Amniotic stem cell (primary cell): ENCODE measurements at places on chromosomes 1 and 21.
A peak's percentile ranks its signal among the peaks of the same experiment; 100 is the strongest.

DNA sequence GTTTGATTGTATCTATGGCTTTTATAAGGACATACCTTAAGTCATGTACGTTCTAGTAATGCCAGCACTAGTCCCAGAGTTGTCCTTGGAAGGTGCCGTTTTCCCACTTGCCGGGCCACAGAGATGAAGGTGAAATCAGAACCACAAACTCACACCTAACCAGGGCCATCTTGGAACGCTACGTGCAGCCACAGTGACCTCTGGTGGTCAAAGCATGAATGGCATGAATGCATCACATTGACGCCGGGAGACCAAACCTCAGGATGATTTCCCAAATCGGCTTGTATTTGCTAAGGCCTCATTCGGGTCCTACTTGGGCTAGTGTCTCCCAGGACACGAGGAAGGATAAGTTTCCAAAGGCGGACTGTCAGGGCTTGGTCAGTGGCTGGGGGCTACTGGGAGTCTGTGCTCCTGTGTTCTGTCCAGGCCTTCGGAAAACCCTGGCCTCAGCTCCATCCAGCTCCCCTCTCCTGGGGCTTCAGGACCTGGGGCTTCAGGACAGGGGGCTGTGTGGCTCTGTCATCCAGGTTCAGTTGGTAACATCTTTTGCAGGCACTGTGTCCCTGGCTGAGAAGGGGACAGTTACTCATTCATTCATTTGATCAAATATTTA is 260.5 kb downstream of the PRDM2 start:
- peak; percentile 10 for DNase-seq

DNA sequence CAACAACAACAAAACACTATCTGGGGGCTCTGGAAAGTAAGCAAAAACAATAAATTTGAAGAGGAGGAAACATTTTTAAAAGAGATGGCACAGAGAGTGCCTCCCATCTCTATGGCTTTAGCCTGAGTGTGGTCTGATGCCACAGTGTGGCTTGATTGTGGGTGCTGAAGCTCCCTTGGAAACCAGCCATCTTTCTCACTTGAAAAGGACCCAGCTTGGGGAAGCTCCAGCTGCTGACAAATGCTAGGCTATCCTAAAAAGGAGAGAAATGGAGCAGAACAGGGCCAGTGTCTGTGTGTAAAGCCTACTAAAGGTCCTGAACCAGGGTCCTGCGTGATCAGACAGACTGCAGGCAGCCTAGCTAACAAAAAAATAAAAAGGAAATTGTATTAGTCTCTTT is 642.0 kb upstream of the PTBP2 start:
- no peak for DNase-seq

DNA sequence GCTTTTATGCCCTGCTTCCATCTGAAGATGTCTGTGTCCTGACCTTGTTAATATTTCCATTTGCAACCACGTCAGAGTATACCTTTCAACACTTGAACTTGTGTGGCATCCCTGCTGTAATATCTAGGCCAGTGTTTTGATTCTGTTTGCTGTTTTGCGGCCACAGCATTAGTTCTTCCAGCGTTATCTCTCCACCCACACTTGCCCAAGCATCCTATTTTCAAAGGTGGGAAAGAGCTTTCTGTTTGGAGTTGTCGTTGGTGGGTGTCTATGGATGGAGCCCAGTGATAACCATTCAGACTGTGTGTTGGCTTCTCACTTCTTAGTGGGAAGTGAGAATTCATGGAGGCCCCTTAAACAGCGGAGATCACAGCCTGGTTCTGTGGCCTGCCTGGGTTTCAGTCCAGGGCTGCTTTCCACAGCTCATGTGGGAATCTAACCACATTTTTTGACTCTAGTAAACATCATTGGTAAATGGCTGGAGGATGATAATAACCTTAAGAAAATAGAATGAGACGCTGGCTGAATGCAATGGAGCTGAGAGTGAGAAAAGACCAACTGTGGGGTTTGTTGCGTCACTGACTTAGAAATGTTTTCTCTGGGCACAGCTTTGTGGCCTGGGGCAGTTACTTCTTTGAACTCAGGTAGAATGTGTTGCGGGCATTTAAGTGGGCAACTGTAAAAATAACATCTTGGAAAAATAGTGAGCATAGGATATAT is 7.6 kb downstream of the TENT5C start:
- no peak for DNase-seq

DNA sequence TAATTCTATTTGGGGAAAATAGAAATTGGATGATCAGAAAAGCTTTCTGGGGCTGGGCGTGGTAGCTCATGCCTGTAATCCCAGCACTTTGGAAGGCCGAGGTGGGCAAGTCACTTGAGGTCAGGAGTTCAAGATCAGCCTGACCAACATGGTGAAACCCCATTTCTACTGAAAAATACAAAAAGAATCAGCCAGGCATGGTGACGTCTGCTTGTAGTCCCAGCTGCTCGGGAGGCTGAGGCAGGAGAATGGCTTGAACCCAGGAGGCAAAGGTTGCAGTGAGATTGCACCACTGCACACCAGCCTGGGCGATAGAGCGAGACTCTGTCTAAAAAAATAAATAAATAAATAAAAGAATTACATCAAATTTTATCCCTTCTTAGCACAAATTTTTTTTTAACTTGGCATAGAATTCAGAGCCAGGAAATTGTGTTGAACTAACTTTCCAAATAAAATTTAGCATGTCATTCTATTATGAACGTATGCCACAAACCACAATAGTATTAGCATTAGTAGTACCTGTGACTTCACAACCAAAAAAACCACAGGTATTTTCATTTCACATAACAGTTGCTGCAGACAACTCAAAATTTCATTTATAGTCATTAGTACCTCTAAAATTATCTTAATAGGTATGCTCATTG is 4.5 kb upstream of the ANKRD13C start:
- DNase-seq, result no peak

GRCh38 chr1:244970236-244970743 is 105.9 kb upstream of the HNRNPU start:
- no peak for DNase-seq

- no peak for DNase-seq
Observed at GRCh38 chr1:11960276-11960675, 20.0 kb upstream of the MFN2 start.

DNA sequence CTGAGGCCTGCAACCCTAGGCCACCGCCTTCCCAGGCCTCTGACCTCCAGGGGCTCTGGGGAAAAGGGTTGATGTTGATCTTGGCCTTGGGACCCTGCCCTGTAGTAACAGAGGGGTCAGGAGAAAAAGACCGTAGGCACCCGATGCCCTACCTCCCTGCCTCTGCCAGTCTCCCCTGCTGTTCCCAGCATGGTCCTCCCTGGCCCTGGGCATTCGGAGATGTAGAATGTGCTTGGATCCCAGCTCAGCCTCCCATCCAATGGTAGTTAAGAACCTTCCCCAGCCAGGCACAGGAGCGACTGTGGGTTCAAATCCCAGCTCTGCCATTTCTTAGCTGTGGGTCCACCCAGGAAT is 72.0 kb upstream of the TARDBP start:
- DNase-seq, result no peak

DNA sequence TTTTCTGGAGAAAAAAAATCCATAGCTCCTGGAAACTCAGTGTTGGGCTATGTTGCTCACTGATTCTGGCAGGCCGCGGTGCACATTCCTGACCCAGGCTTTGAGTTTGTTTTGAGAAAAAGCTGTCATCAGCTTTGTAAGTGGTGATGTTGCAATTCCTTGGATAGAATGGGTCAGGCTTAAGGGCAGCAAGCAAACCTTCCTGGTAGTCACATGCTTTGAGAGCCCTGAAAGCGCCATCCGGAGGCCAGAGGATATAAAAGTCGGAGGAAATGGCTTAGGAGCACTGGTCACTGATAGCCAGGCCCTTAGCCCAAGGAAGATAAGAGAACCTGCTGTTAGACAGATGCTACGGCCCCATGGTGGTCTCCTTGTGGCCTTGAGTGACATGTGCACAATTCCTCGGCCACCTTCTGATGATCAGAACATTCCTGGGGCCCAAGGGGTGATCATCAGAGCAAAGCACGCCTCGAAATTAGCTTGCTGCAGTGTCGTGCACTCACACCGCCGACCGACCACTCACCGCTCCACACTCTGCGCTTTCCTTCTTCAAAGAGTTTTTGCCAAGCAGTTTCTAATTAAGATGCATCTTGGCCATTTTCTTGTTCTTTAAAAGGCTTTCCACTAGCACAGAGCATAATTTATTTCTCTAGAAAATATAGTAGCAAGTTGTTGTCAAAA is 78.6 kb downstream of the MAN1C1 start:
- DNase-seq, result peak; percentile 46

- DNase-seq, result no peak
Observed at GRCh38 chr21:36120304-36120888, 14.5 kb upstream of the CBR3 start.

DNA sequence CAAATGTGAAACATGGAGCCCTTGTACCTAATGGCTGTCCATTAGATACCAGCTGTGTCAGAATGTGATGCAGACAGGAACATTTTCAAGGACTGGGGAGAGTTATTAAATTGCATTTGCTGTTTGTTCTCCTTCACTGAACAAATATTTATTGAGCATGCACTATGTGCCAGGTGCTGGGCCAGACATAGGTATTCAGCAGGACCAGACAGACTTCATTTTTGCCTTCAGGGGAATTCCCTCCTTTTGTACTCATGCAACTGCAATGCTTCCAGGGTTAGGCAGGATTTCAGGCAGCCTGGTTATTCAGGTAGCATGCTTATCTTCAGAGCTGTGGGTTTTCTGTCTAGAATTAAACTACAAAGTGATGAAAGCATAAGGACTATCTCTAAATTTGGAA is 64.2 kb upstream of the SMYD2 start:
- DNase-seq, result no peak

GRCh38 chr1:2973601-2974593 is 47.4 kb upstream of the ACTRT2 start:
- DNase-seq, result no peak

- no peak for DNase-seq
Observed at GRCh38 chr21:40043423-40043822, 176.2 kb downstream of the PCP4 start.

GRCh38 chr1:89635825-89636815 is 3.2 kb downstream of the LRRC8C start:
- peak; percentile 52 for DNase-seq

- DNase-seq, result no peak
Observed at GRCh38 chr21:26965040-26965906, 1.6 kb downstream of the ADAMTS5 start.

DNA sequence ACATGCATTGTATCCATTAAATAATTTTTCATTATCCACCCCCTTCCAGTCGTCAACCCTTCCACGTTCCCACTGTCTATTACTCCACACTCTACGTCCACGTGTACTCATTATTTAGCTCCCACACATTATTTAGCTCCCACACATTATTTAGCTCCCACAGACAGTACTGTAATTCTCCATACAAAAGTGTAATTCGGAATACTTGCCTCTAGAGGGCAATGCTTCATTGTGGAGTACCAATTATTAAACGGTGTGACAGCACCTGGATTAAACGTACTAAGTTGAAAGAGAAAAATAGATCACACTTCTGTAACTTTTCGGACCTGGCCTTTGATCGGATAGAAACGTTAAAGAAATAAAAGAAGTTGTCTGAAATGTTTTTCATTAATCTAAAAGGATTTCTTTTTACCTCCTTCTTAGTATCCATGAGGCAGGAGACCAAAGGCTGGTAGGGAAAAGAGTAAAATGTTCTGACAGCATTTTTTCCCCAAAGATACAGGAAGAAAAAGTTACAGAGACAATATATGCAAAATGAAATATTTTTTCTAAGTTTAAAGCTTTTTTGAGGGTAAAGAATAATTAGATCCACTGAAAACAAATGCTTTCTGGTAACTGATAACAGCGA is 99.2 kb downstream of the LHX8 start:
- peak; percentile 11 for DNase-seq

DNA sequence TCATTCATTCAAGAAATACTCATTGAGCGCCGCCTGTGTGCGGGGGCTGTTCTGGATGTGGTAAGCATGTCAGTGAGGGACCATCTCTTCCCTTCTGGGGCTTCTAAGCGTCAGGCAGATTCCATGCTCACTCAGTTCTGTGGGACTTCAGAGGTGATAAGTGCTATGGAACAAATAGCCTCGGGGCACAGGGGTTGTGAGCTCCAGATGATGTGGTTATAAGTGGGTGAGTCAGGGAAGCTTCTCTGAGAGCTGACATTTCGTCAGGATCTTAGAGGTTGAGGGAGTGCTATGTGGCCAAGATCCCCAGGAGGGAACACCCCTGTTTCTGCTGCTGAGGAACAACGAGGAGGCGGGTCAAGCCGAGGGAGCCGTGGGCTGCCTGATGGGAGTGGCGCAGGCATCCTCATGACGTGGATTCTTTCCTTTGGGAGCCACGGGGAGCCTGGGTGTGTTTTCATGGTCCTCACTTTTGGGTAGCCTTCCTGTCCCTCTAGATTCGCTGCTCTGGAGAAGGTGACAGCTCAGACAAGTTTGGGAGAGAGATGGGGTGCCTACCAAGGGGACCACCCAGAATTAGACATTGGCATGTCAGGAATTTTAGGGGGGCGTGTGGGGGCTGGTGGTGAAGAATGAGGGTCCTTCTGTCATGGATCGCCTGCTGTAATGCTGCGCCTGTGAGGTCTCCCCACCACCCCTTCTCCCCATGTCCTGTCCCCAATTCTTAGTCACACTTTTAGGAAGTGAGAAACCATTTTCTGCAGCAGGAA is 38.5 kb downstream of the HUNK start:
- DNase-seq, result peak; percentile 94

GRCh38 chr1:1037366-1038327 is 17.7 kb downstream of the AGRN start:
- no peak for DNase-seq

DNA sequence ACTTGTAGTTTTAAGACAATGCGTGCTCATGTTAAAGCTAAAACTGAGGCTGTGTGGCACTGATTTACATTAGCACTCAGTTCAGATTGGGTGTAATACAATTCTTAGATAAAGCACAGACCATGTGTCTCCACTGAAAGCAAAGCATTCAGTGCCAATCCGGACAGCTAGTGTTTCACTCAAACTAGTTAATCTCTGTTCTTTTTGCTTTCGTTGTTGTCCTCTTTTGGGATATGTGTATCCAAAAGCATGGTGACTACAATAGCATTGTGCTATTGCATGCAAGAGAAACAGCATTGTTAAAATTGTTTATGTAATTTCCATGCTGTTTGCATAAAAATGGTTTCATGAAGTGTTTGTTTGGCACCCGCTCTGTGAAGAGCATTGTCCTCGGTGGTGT is 54.6 kb downstream of the F3 start:
- no peak for DNase-seq

DNA sequence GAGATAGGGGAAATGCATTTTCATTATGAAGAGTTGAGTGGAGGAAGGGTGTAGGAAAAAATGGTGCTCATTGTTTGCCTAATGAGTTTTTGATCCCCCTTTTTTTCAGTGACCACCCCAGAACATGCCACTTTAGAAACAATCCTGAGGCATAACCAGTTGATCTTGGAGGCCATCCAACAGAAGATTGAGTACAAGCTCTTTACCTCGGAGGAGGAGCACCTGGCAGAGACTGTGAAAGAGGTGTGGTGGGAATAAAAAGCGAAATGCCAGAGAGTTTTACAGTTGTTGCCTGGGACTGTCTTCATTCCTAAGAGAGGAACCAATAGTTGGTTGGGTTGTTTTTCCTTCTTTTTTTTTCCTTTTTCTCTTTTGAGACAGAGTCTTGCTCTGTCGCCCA is 54.3 kb upstream of the EPHA8 start:
- DNase-seq, result no peak
